ENCODE measurements at places on chromosomes 2 and 18. TPM values are rescaled to one million over a fixed set of nuclear protein-coding genes. Genes with fewer than 3 reads are reported as not detected.
A peak's percentile ranks its signal among the peaks of the same experiment; 100 is the strongest.

GRCh38 chr18:62763101-62763521 lies 47.8 kb downstream of the PHLPP1 start:
- H3K4me3 ChIP-seq: no peak overlapping the region
- H3K27ac ChIP-seq: no peak overlapping the region
- no peaks in the 10 kb centered on the region for H3K4me1 ChIP-seq
- DNase-seq: no peak

GRCh38 chr2:190533968-190534309 lies 583 bp downstream of the NEMP2 start:
- no peak for DNase-seq
- H3K27me3 ChIP-seq: no peaks in the 10 kb centered on the region
- H3K36me3 ChIP-seq: no peaks in the 10 kb centered on the region
- peak overlapping the region; percentile 87 for H3K27ac ChIP-seq

DNA sequence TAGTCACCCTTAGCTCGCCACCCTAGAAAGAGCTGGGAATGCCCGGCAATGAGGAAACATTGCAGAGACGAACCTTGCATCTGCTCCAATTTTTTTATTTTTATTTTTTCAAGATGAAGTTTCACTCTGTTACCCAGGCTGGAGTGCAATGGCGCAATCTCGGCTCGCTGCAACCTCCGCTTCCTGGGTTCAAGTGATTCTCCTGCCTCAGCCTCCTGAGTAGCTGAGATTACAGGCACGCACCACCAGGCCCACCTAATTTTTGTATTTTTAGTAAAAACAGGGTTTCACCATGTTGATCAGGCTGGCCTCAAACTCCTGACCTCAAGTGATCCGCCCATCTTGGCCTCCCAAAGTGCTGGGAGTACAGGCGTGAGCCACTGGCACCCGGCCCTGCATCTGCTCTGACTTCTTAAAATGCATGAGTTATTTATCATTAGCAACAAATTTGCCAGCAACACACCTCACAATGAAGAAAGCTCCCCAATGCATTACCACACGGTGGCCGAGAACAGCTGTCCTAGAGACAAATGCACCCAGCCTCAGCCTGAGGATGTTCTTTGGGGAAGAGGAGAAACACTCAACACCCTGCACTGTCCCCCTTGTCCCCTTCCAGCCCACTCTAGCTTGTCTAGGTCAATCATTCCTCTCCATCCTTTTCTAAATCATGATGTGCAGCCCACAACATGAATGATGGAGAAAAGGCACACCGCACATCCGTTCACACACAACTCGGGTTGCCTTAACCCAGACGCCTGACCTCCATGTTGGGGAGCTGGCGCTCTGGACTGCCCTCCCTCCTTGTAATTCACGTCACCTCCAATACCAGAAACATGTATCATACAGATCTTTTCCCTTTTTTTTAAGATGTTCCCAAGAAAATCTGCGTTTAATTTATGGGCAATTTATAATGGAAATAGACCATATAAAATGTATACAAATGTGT lies 46.9 kb downstream of the TTC32 start:
- H3K36me3 ChIP-seq: no peaks in the 10 kb centered on the region
- H3K27me3 ChIP-seq: no peaks in the 10 kb centered on the region
- peak overlapping the region; percentile 5 for H3K27ac ChIP-seq
- no peak overlapping the region for H3K4me3 ChIP-seq
- DNase-seq: no peak
- peaks cover 10% of the 10 kb centered on the region for H3K4me1 ChIP-seq

- H3K27me3 ChIP-seq: no peaks in the 10 kb centered on the region
- DNase-seq: no peak
- peaks cover 42% of the 10 kb centered on the region for H3K4me1 ChIP-seq
- H3K36me3 ChIP-seq: no peaks in the 10 kb centered on the region
- H3K27ac ChIP-seq: no peak overlapping the region
- H3K4me3 ChIP-seq: no peak overlapping the region
These were observed 8.0 kb upstream of the SESTD1 start for GRCh38 chr2:179272406-179273192.

GRCh38 chr2:196961889-196962288 lies 35.4 kb upstream of the PGAP1 start:
- no peak overlapping the region for H3K27ac ChIP-seq
- no peaks in the 10 kb centered on the region for H3K36me3 ChIP-seq
- no peak overlapping the region for H3K4me3 ChIP-seq
- no peaks in the 10 kb centered on the region for H3K27me3 ChIP-seq
- no peak for DNase-seq
- H3K4me1 ChIP-seq: peaks cover 7% of the 10 kb centered on the region

DNA sequence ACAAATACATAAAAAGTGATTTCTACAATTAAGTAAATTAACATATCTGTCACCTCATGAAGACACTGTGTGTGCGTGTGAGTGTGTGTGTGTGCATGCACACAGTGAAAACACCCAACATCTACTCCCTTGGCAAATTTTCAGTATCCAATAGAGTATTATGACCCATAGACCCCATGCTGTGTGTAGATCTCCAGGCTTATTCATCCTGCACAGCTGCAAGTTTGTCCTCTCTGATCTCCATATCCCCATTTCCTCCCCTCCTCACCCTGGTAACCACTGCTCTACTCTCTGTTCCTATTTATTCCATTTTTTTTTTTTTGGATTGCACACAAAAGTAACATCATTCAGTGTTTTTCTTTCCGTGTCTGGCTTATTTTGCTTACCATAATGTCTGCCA lies 391.0 kb downstream of the SOX11 start:
- no peak for DNase-seq
- H3K27ac ChIP-seq: no peak overlapping the region
- no peak overlapping the region for H3K4me3 ChIP-seq
- no peaks in the 10 kb centered on the region for H3K27me3 ChIP-seq

- no peaks in the 10 kb centered on the region for H3K4me1 ChIP-seq
- no peaks in the 10 kb centered on the region for H3K36me3 ChIP-seq
- H3K27ac ChIP-seq: no peak overlapping the region
- no peak for DNase-seq
These were observed 1224.8 kb upstream of the ZEB2 start for GRCh38 chr2:145744541-145745386.

GRCh38 chr2:218648088-218648786 lies 11.2 kb downstream of the ZNF142 start:
- no peaks in the 10 kb centered on the region for H3K27me3 ChIP-seq
- DNase-seq: peak; percentile 62
- peaks cover 6% of the 10 kb centered on the region for H3K36me3 ChIP-seq
- no peak overlapping the region for H3K27ac ChIP-seq

GRCh38 chr18:11179959-11180519 lies 30.7 kb upstream of the PIEZO2 start:
- no peak overlapping the region for H3K4me3 ChIP-seq
- no peak for DNase-seq
- no peaks in the 10 kb centered on the region for H3K27me3 ChIP-seq
- no peak overlapping the region for H3K27ac ChIP-seq
- no peaks in the 10 kb centered on the region for H3K4me1 ChIP-seq

- DNase-seq: no peak
- peak overlapping the region; percentile 2 for H3K27ac ChIP-seq
- H3K36me3 ChIP-seq: no peaks in the 10 kb centered on the region
- H3K27me3 ChIP-seq: no peaks in the 10 kb centered on the region
- peaks cover 19% of the 10 kb centered on the region for H3K4me1 ChIP-seq
- H3K4me3 ChIP-seq: no peak overlapping the region
These were observed 65.2 kb downstream of the PLEKHM3 start for GRCh38 chr2:207960090-207960489.

- H3K4me3 ChIP-seq: no peak overlapping the region
- no peaks in the 10 kb centered on the region for H3K27me3 ChIP-seq
- H3K27ac ChIP-seq: no peak overlapping the region
- peaks cover 3% of the 10 kb centered on the region for H3K36me3 ChIP-seq
These were observed 3.3 kb upstream of the ABCB6 start for GRCh38 chr2:219221957-219222518.

GRCh38 chr2:169716238-169716886 lies 17.3 kb upstream of the KLHL23 start:
- no peak overlapping the region for H3K4me3 ChIP-seq
- H3K27ac ChIP-seq: peak overlapping the region; percentile 37
- DNase-seq: no peak
- no peaks in the 10 kb centered on the region for H3K27me3 ChIP-seq
- H3K36me3 ChIP-seq: no peaks in the 10 kb centered on the region
- peaks cover 19% of the 10 kb centered on the region for H3K4me1 ChIP-seq

- no peaks in the 10 kb centered on the region for H3K27me3 ChIP-seq
- H3K36me3 ChIP-seq: no peaks in the 10 kb centered on the region
- DNase-seq: no peak
- no peak overlapping the region for H3K4me3 ChIP-seq
These were observed 37.0 kb upstream of the NOSTRIN start for GRCh38 chr2:168765401-168765800.

DNA sequence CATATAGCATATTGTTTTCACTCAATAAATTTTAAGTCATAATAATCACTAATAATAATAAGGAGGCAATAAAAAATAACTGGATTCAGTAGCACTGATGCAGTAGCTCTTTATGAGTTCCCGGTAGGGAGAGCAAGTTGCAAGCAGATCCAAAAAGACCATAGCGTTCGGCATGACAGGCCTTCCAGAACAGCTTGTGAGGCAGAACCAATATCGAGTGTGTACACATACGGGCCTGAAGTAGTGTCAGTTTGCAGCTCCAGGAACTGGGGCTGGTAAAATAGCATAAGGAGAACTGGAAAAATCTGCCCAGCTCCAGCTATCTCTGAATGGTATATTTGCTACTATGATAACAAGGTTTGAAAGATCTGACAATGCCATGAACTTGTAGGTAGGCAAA lies 1607.8 kb upstream of the PIK3C3 start:
- no peaks in the 10 kb centered on the region for H3K27me3 ChIP-seq
- H3K4me1 ChIP-seq: no peaks in the 10 kb centered on the region
- no peak overlapping the region for H3K4me3 ChIP-seq
- H3K27ac ChIP-seq: no peak overlapping the region
- H3K36me3 ChIP-seq: no peaks in the 10 kb centered on the region

DNA sequence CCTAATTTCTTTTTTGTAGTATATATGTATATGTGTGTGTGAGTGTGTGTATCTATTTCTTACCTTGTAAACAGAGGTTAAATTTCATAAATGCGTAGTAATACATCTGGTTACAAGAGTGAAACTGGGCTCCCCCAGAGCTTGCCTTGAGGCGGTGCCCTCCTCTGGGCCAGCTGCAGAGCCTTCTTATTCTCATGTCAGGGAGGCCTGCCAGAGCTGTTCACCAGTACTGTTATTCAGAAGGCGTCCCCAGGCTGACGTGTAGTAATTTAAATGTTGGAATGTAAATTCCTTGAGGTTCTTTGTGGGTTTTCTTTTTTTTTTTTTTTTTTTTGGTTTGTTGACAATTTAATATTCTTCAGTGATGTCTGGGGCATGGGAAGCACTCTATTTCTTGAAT lies 11.2 kb downstream of the COPS8 start:
- H3K27me3 ChIP-seq: no peaks in the 10 kb centered on the region
- H3K4me1 ChIP-seq: no peaks in the 10 kb centered on the region
- DNase-seq: no peak
- no peak overlapping the region for H3K4me3 ChIP-seq
- H3K27ac ChIP-seq: no peak overlapping the region

- H3K4me1 ChIP-seq: peaks cover 26% of the 10 kb centered on the region
- H3K27ac ChIP-seq: no peak overlapping the region
- no peaks in the 10 kb centered on the region for H3K36me3 ChIP-seq
- H3K4me3 ChIP-seq: no peak overlapping the region
- H3K27me3 ChIP-seq: no peaks in the 10 kb centered on the region
These were observed 144.5 kb downstream of the ACKR3 start for GRCh38 chr2:236714080-236714479.

DNA sequence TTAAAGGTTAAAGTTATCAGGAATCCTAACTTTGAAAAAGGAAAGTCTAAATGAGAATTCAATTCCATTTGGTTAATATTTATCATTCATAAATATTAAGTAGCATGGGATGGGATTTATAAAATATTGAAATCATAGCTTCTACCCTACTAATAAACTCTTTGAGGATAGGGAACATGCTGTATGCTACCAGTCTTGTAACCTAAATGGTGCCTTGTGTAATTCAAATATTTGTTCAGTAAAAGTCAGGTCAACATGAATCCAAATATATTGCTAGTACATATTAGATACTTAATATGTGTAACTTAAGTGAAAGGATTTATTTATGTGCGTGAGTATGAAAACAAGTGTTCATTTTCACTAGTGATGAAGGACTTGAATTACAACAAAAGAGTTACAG lies 94.1 kb downstream of the CAMKMT start:
- peaks cover 9% of the 10 kb centered on the region for H3K4me1 ChIP-seq
- no peaks in the 10 kb centered on the region for H3K36me3 ChIP-seq
- no peak overlapping the region for H3K4me3 ChIP-seq
- no peak for DNase-seq
- no peaks in the 10 kb centered on the region for H3K27me3 ChIP-seq

DNA sequence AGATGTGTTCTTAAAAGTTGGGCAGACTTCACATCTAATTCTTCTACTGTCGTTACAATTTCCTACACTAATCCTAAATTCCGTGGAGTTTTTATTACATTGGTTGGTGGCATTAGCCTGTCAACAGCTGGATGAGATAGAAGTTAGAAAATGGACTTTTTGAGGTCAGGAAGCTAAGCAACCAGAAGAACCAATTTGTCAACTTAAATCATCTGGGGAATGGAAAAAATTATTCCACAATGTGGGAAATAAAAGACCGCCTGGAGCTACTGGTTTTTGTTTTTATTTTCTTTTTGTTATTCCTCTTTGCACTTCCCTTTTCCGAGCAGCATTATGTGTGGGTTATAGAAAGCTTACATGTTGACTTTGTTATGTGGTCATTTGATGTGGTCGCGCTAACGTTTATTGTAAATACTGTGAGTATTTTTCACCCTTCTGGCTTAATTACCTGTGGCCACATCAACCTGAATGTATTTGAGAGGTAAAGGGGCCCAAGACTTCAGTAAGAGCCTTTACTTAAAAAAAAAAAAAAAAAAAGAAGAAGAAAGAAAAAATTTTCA lies 75.3 kb downstream of the PTPRM start:
- H3K4me1 ChIP-seq: peaks cover 74% of the 10 kb centered on the region
- H3K27me3 ChIP-seq: no peaks in the 10 kb centered on the region
- H3K36me3 ChIP-seq: no peaks in the 10 kb centered on the region
- DNase-seq: no peak
- no peak overlapping the region for H3K4me3 ChIP-seq

DNA sequence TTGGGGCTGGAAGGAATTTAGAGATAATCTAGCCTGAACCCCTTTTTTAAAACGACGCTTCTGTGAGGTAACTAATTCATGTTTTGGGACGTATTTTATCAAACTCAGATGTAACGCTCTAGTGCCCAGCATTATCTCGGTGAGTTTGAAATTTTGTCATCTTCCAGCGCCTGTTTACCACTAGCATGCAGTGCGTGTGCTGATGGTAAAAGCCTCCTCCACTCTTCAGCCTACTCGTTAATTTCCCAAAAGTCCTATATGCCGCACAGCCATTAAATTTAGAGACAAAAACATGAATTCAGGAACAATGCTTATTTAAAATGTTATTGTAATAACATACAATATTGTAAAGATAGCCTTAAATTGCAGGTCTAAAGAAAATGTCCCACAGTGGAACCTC lies 2.8 kb downstream of the ZCCHC2 start:
- H3K36me3 ChIP-seq: no peaks in the 10 kb centered on the region
- peak overlapping the region; percentile 69 for H3K4me3 ChIP-seq
- peaks cover 10% of the 10 kb centered on the region for H3K4me1 ChIP-seq
- no peaks in the 10 kb centered on the region for H3K27me3 ChIP-seq

CELF4 gene
- 0.11 TPM for total RNA-seq

LYG1 gene
- 0.93 TPM for total RNA-seq

LTBP1 gene
- total RNA-seq: 64.9 TPM

CIB4 gene
- total RNA-seq: not detected

REG1B gene
- total RNA-seq: not detected

RBBP8 gene
- total RNA-seq: 44.4 TPM

OXER1 gene
- total RNA-seq: 10.9 TPM

POMC gene
- 10.5 TPM for total RNA-seq

RGPD5 gene
- 62.0 TPM for total RNA-seq

TRIM43 gene
- not detected for total RNA-seq

APLF gene
- 3.9 TPM for total RNA-seq

All from Caco-2 (cell line).